ENCODE measurements at places on chromosomes 3 and 15.

GRCh38 chr3:115862849-115863248 is 239.5 kb downstream of the GAP43 start:
- no peak for DNase-seq

- DNase-seq, result no peak
Observed at GRCh38 chr15:97652041-97652440, 308.5 kb upstream of the ARRDC4 start.

DNA sequence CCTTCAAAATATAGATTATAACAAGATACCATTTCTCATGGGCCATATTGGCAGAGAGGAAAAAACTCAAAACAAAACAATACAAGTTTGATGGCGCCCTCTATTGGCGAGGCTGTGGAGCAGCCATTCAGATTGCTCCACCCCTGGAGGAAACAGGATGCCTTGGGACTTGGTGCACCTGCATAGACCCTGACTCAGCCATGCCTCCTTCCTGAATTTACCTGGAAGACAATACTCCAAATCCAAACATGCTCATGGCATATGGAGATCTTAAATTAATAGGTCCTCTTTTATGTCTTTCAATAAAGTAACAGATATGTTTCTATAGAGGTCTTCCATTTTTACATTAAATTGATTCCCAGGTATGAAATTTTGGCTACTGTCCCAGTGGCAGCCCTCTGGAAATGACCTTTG is 90.0 kb downstream of the APBA2 start:
- peak; percentile 32 for DNase-seq

DNA sequence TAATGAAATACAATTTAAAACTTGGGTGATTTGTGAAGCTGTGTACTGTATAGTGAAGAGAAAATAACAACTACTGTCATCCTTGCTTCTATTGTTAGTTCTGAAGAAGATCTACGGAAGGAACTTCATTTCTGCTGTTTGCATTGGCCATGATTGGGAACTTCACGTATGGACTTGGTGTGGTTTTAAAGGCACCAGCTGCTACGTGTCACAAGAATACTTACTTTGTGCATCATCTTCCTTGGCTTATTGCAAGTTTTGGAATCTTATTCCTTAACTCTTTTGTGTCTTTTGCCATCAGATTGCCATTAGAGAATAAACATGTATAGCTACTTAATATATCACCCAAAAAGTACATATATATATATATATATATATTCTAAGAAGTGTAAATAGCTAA is 75.0 kb upstream of the VEPH1 start:
- DNase-seq, result no peak

- DNase-seq, result no peak
Observed at GRCh38 chr15:41999290-42000285, 21.3 kb downstream of the PLA2G4E start.

DNA sequence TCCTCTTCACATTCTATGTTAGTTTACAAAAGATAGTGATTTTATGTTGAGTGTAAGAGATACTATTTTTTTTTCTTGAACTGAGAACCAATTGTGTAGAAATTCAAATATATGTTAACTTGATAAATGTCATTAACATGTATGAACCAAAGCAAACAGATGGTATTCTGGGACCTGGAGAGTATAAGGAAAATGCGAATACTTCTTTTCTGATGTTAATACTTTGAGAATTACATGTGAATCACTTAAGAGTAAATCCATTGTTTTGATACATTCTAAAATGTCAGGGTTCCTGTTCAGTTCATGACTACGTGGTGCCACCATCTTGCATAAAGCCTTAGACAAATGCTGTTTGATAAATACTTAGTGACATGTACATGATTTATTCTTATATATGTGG is 541.3 kb downstream of the FGF12 start:
- no peak for DNase-seq

DNA sequence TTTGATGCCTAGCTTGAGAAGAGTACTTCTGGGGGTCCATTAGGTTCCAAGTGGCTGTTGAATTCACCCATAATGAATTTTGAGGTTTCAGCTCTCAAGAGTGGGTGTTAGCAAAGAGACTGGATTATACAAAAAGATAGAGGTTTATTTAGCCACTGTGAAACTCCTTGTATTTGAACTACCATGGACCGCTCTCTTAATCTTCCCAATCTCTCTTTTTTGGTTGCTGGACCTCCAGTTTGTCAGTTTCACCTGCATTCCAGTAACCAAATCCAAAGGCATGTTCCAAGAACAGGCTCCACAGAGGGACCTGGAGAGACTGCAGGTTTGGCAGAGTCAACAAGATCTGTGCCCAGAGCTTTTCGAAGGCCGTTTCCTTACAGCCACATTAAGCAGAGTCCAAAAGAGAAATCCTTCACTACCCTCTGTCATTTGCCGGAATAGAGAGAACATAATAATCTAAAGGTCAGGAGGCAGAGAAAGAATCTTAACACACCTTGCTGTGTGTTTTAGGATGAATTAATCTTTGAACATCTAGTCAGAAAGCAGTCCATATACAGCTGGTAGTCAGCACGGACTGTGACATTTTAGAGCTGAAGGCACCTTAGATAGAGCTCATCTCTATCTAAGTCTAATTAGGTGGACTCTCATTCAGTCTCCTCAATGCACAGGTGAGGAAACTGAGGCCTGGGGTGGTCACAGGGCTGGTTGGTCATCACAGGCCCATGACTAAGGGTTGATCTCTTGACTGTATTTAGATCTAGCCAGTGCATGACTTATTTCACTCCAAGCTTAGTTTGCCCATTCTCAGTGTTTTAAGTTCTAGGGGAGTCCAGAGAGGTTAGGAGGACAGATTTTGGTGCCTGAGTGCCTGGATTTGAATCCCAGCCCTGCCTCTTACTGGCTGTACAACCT is 1.3 kb downstream of the ABHD2 start:
- DNase-seq, result no peak

GRCh38 chr3:4986782-4987537 is 7.7 kb downstream of the BHLHE40 start:
- peak; percentile 50 for DNase-seq

DNA sequence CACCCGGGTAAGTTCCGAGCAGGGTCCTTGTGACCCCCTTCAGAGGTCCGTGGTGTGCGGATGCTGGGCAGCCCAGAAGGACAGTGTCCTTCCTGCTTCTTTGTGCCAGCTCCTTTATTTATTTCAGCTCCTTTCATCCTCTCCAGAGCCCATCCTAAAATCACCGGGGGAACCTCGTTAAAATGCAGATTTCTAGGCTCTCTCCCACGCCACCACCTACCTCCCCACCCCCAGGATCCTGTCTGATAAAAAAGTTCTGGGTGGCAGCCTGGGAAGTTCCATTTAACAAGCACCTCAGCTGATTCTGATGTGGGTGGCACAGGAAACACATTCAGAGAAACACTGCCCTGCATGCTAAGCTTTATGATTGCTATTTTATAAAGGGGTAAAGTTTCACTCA is 12.5 kb upstream of the IGF1R start:
- no peak for DNase-seq

- no peak for DNase-seq
Observed at GRCh38 chr3:127666676-127667075, 6.1 kb upstream of the ABTB1 start.

GRCh38 chr15:46523701-46524100 is 888.9 kb downstream of the SQOR start:
- no peak for DNase-seq

DNA sequence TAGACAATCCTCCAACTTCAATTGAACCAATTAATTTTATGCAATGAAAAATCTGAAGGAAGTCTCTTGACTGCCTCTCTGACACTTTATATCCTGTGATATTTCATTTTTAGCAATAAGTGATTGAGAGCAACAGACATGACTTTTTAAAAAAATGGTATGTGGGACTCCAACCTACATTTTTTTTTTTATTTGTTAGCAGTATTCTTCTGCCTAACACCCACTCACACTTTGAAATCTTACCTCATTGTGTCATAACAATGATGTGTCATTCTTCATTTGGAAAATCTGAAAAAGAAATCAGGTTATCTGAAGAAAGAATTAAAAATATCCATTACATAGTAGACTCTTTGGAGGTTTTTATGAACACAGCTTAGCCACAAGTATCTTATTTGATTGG is 541.3 kb upstream of the KCNMB2 start:
- DNase-seq, result no peak

DNA sequence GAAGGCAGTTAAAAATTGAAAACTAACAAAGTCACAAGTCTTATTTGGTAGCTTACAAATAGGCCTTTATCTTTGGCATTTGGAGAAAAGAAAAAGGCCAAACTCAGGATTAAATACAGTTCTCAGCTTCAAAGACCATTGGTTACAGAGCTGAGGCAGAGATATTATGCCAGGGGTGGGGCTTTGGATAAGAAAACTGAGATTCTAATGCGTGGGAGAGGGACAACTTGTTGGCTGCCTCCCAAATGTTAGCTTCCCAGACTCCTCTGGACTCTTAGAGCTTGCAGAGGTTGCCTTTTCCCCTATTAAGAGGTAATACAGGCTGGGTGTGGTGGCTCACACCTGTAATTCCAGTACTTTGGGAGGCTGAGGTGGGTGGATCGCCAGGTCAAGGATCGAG is 231.8 kb downstream of the SQOR start:
- DNase-seq, result no peak

DNA sequence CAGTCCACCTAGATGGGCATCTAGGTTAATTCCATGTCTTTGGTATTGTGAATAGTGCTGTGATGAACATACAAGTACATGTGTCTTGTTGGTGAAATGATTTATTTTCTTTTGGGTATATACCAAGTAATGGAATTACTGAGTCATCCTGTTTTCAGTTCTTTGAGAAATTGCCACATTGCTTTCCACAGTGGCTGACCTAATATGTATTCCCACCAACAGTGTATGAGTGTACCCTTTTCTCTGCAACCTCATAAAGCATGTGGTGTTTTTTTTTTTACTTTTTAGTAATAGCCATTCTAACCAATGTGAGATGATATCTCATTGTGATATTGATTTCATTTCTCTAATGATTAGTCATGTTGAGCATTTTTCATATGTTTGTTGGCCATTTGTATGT is 86.0 kb upstream of the NDN start:
- no peak for DNase-seq

DNA sequence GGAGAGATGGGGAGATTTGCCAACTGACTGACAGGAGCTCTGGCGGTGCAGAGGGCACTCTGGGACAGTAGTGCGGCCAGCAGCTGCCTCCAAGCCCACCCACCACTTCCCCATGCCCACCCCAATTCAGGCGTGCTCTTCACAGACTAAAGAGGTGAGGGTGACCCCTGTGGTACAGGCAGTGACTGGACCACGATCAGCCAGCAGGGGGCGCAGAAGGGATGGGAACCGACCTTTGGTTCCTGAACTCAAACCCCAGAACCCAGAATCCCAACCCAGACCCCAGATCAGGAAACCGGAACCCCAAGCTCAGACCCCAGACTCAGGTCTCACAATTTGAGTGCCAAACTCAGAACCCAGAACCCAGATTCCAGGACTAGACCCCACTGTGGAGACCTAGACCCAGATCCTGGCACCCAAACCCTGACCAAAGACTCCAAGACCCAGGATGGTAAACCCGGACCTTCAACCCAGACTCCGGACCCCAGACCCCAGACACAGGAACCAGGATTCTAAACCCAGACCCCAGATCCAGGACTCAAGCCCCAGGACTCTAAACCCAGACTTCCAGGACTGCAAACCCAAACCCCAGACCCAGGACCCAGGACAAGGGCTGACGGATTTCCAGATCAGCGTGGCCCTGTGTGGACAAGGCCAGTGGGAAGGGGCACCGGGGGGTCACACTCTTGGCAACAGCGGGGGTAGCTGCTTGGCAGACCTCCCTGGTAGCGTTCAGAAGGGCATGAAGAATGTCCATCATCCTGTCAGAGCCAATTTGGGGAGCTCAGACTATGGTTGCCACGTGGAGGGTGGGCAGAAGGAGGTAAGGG is 3.7 kb upstream of the MYL3 start:
- DNase-seq, result peak; percentile 59

DNA sequence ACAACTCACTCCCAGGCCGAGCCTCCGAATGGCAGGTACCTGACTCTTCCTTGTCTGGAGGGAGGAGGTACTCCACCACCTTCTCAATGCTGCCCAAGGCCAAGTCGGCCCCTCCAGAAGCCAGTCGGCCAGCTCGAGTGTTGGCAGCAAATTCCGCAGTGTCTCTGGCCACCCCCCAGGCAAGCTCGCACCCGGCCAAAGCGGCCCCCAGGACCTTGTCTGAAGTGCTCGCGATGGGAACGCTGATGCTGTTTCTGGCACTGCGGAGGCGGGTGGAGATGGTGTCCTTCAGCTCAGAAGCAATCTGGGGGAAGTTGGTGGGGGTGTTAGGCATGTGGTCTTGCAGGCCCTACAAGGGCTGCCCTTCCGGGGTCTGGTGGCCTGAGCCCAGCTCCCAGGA is 9.2 kb downstream of the PLIN1 start:
- DNase-seq, result no peak

DNA sequence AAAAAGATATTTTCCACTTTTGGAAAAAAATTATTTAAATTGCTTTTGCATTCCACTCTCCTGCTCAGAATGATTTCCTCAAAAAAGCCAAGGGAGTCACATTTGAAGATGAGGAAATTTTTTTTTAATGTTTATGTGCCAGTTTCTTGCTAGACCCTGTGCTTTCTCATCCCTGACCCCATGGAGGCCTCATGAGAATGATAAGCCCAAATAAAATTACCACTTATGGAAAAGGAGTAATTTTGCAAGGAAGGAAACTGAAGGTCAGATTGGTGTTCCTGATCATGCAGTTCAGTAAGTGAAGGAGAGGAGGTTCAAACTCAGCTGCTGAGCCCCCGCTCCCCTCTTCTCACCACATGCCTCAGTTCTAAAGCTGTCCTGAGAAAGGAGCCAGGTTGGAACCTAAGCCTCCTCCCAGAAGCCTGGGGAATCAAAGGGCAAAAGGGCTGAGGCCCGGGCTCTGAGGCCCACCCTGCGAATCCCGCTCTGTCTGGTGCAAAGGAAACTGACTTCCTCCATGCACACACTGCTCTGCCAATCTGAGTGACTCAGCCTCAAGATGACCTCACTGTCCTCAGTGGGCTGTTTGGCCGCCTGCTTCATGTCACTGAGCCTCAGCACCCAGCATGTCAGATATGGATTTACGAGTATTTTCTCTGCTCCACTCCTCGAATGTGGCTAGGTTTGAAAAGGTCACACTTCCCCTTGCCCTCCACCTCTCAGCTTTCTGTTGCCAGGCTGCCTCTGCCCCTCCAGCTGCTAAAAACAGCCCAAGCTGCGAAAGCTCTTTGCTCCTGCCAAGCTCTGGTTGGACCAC is 56.9 kb upstream of the FLNB start:
- no peak for DNase-seq

- DNase-seq, result no peak
Observed at GRCh38 chr3:154059833-154060232, 61.4 kb upstream of the ARHGEF26 start.

- peak; percentile 17 for DNase-seq
Observed at GRCh38 chr3:179563271-179563783, 601 bp downstream of the ACTL6A start.

GRCh38 chr3:21256932-21257331 is 494.1 kb downstream of the ZNF385D start:
- DNase-seq, result no peak

GRCh38 chr15:48627260-48627940 is 18.1 kb downstream of the FBN1 start:
- no peak for DNase-seq

GRCh38 chr15:85394554-85395333 is 14.3 kb downstream of the AKAP13 start:
- DNase-seq, result no peak

GRCh38 chr3:151584566-151584965 is 123.7 kb upstream of the IGSF10 start:
- DNase-seq, result no peak

GRCh38 chr3:112675349-112675748 is 34.4 kb upstream of the CCDC80 start:
- no peak for DNase-seq

- no peak for DNase-seq
Observed at GRCh38 chr15:51260202-51260601, 78.2 kb downstream of the CYP19A1 start.

- DNase-seq, result no peak
Observed at GRCh38 chr15:63226155-63226883, 36.9 kb downstream of the RAB8B start.

All from stimulated activated CD4-positive, alpha-beta T cell treated with anti-CD3 and anti-CD28 coated beads, Interleukin-15, amount 100 ng/mL, for 1 hour (primary cell).